ENCODE measurements at places on chromosomes 4 and X.

- DNase-seq: no peak
These were observed 174.4 kb upstream of the FGF13 start for GRCh38 chrX:138885886-138886285.

GRCh38 chr4:75895744-75896314 is 6.4 kb downstream of the PPEF2 start:
- no peak for DNase-seq

DNA sequence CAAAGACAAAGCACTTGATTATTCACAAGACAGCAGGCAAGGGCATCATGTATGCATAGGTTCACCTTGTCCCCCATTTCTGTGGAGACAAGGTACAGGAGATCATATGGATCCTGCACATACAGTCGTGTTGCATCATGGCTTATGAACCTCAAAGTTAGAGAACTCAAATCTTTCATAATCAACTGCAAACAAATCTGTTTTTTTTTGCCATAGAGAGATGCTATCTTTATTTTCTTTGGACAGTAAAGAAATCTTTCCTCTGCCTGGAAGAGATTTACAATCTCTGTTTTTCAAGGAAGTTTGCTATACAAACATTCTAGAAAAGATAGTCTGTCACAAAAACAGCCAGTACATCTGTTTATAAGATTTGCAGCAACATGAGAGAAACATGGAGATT is 578.8 kb downstream of the ANKRD50 start:
- DNase-seq: no peak

- DNase-seq: no peak
These were observed 852.7 kb upstream of the SLIT2 start for GRCh38 chr4:19399001-19399400.

GRCh38 chr4:150944660-150945059 is 70.4 kb downstream of the LRBA start:
- DNase-seq: no peak

- DNase-seq: no peak
These were observed 13.1 kb upstream of the RPL34 start for GRCh38 chr4:108607079-108607815.

- no peak for DNase-seq
These were observed 1984.3 kb upstream of the IGFBP7 start for GRCh38 chr4:59094505-59094904.

GRCh38 chrX:140672840-140673731 is 36.5 kb upstream of the LINC00632 start:
- DNase-seq: no peak

DNA sequence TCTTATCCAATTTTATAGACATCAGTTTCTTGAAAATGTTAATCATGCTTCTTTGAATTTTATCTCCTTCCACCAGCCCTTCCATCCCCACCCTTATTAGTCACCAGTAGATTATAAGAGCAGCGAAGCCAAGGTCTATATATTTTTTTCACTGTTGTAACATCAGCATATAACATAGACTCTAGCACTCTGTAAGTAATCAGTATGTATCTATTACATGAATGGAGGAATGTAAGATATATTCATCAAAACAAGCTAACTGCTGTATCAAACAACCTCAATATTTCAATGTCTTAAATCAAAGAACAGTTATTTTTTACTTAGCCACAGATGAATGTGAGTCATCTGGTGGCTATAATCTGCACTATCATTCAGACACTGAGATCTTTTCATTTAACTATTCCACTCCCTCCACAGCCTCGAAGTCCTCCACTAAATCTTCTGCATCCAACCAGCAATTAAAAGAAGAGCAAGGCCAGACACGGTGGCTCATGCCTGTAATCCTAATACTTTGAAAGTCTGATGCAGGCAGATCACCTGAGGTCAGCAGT is 178.9 kb downstream of the CENPC start:
- DNase-seq: no peak

All from stimulated activated CD4-positive, alpha-beta T cell treated with anti-CD3 and anti-CD28 coated beads, Interleukin-15, amount 100 ng/mL, for 1 hour (primary cell).